ENCODE measurements at places on chromosomes 5 and 9.

DNA sequence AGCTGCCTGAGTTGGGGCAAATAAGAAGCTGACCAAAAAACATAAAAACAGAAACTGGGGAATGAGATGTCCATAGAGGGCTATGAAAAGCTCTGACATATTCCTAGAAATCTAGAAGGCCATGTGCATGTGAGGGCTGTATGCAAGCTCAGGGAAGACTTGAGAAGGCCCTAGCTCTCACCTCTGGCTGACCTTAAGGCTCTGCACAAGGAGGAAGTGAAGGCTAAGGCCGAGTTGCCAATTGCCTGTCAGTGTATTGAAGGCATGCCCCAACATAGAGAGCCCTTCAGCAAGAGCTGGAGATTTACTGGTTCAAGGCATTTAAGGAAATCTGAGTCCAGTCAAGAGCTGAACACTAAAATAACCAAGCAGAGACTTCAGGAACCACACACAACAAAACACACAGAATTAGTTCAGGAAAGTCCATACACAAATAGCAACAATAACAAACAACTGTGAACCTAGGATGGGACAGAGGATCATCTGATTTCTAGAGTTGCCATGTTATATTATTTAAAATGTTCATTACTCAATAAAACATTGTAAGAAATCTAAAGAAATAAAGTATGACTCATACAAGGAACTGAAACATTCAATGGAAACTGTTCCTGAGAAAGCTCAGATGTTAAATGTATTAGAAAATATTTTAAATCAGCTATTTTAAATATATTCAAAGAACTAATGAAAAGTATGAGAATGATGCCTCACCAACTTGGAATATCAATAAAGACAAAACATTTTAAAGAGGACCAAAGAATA, 161.8 kb downstream of the AUH start:
- H3K27me3 ChIP-seq, result no peaks in the 10 kb centered on the region
- DNase-seq, result no peak
- no peaks in the 10 kb centered on the region for H3K36me3 ChIP-seq
- H3K27ac ChIP-seq, result no peak overlapping the region
- H3K4me3 ChIP-seq, result no peak overlapping the region

- DNase-seq, result no peak
- H3K27me3 ChIP-seq, result no peaks in the 10 kb centered on the region
- H3K27ac ChIP-seq, result no peak overlapping the region
- H3K4me1 ChIP-seq, result peaks cover 7% of the 10 kb centered on the region
Measured at GRCh38 chr5:131767891-131768290, 28.9 kb downstream of the FNIP1 start.

GRCh38 chr5:14286574-14287421, 143.7 kb downstream of the TRIO start:
- no peaks in the 10 kb centered on the region for H3K27me3 ChIP-seq
- no peak overlapping the region for H3K4me3 ChIP-seq
- DNase-seq, result no peak
- no peak overlapping the region for H3K27ac ChIP-seq
- peaks cover 21% of the 10 kb centered on the region for H3K36me3 ChIP-seq
- no peaks in the 10 kb centered on the region for H3K4me1 ChIP-seq

DNA sequence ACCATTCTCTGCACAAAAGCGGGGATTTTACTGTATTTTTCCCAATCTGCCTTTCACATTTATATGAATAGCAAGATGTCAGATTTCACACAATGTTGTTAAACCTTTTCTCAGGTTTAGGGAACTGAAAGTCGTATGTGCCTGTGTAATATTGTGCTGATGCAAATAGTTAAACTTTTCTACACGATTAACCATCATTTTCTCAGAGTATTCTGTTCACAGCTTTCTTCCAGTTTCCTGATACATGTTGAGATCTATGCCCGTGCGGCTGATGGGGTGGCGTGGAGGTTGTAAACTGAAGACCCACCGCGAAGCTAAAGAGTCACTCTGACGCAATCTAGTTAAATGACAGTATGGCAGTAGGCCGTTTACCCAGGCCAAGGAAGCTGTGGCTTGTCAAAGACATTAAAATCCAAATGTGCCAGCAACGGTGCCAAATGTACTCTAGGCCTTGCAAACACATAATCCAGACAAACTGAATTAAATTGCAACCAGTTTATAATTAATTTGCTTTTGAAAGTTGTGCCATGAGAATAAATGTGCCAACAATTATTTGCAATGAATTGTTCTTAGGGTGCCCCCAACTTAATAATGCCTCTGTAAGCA, 145.7 kb downstream of the EBF1 start:
- no peaks in the 10 kb centered on the region for H3K27me3 ChIP-seq
- no peak for DNase-seq
- no peak overlapping the region for H3K27ac ChIP-seq
- no peak overlapping the region for H3K4me3 ChIP-seq
- no peaks in the 10 kb centered on the region for H3K36me3 ChIP-seq
- H3K4me1 ChIP-seq, result no peaks in the 10 kb centered on the region

- peaks cover 5% of the 10 kb centered on the region for H3K36me3 ChIP-seq
- peak overlapping the region; percentile 93 for H3K4me3 ChIP-seq
- peak overlapping the region; percentile 85 for H3K27ac ChIP-seq
- no peaks in the 10 kb centered on the region for H3K27me3 ChIP-seq
- no peak for DNase-seq
- peaks cover 22% of the 10 kb centered on the region for H3K4me1 ChIP-seq
Measured at GRCh38 chr9:133148199-133149129, 15.2 kb downstream of the GBGT1 start.

DNA sequence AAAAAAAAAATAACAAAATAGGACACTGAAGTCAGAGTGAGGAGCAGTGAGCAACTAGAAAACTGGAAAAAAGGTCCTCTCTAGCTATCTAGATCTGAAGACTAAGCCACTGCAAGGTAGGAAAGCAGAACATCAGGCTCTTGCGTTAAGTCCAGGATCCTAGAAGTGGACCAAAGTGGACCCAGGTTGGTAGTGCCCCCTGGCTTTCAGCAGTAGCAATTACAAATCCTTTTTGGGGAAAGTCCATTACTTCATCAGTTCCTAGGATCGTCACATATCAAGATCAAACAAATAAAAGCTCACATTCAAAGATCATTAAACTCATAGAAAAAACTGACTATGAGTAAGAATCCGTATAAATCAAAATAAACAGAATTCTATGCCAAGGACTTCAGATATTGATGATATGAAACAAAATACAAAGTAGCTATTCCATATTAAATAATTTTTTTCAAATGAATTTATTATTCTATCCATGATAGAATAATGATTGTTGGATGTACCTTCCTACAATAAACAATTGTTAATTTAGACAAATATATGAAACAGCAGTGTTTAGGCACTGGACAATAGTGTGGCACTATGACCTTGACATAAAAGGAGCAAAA, 6.5 kb upstream of the RICTOR start:
- no peak for DNase-seq
- H3K27ac ChIP-seq, result peak overlapping the region; percentile 19
- H3K27me3 ChIP-seq, result no peaks in the 10 kb centered on the region
- no peak overlapping the region for H3K4me3 ChIP-seq
- peaks cover 15% of the 10 kb centered on the region for H3K4me1 ChIP-seq

- no peak for DNase-seq
- no peaks in the 10 kb centered on the region for H3K4me1 ChIP-seq
- H3K27me3 ChIP-seq, result no peaks in the 10 kb centered on the region
- no peaks in the 10 kb centered on the region for H3K36me3 ChIP-seq
- no peak overlapping the region for H3K4me3 ChIP-seq
- no peak overlapping the region for H3K27ac ChIP-seq
Measured at GRCh38 chr9:3783156-3783555, 257.4 kb upstream of the RFX3 start.

- no peaks in the 10 kb centered on the region for H3K36me3 ChIP-seq
- DNase-seq, result no peak
- H3K4me1 ChIP-seq, result no peaks in the 10 kb centered on the region
- no peak overlapping the region for H3K27ac ChIP-seq
Measured at GRCh38 chr9:28909526-28909925, 1336.2 kb upstream of the C9orf72 start.

DNA sequence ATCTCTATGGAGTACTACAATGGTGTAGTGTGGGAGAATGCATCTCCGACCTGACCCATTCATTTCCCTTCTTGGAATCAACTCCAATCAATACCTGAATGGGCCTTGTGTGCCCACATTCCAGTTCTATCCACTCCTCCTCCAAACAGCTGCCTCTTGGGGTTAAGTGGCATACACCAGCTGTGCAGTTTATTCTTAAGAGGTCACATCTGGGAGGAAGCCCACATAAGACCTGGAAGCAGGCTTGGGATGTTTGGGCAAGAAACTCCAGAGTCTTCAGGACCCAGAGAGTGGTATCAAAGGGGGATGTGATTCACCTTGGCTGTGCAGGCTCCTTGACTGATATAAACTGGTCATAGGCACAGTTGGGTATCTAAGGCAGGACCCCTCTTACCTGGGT, 46.0 kb downstream of the ACTBL2 start:
- no peak overlapping the region for H3K27ac ChIP-seq
- no peak overlapping the region for H3K4me3 ChIP-seq
- H3K36me3 ChIP-seq, result no peaks in the 10 kb centered on the region
- H3K27me3 ChIP-seq, result no peaks in the 10 kb centered on the region
- peaks cover 13% of the 10 kb centered on the region for H3K4me1 ChIP-seq
- DNase-seq, result no peak

DNA sequence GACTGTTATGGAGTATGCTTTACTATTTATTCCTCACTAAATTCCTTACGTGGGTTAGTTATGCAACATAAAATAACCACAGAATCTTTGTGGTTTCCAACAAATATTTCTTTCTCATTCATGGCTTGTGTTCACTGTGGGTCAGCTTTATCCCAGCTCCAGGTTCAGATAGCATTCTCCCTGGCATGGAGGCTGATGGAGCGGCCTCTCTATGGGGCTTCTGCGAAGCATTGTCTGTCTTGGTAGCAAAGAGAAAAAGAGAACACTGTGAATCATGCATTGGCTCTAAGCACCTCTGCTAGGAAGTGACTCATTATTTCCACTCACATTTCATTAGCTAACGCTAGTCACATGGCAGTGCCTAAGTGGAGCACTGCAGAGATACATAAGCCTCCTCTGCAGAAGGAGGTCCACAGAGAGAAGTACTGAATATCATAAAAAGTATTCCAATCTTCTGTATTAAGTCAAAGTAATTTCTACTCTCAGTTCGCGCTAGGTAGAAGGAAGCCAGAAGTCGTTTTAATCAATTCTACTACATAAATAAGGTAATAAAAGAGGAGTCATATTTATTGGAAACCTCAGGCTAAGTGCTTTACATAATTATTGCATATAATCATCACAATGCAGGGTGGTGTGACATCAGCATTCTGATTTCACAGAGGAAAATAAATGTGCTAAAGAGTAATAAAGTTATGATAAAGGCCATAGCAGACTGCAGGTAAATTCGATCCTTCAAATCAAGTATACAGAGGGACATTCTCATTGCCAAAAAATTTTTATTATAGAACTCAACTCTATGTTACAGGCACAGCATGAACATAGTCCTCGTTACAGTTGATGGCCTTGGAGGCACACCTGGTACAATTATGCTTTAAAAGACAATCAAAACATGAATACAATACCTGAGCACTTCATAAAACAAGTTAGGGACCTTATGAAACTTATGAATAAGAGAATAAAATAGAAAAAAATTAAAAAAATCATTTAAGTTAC, 531.1 kb downstream of the CETN3 start:
- no peak overlapping the region for H3K4me3 ChIP-seq
- H3K36me3 ChIP-seq, result no peaks in the 10 kb centered on the region
- no peaks in the 10 kb centered on the region for H3K27me3 ChIP-seq
- no peak overlapping the region for H3K27ac ChIP-seq

All from keratinocyte (primary cell).